ENCODE measurements at places on chromosomes 13 and 19.

- no peak for DNase-seq
These were observed 225.2 kb upstream of the TSHZ3 start for GRCh38 chr19:31574251-31574973.

DNA sequence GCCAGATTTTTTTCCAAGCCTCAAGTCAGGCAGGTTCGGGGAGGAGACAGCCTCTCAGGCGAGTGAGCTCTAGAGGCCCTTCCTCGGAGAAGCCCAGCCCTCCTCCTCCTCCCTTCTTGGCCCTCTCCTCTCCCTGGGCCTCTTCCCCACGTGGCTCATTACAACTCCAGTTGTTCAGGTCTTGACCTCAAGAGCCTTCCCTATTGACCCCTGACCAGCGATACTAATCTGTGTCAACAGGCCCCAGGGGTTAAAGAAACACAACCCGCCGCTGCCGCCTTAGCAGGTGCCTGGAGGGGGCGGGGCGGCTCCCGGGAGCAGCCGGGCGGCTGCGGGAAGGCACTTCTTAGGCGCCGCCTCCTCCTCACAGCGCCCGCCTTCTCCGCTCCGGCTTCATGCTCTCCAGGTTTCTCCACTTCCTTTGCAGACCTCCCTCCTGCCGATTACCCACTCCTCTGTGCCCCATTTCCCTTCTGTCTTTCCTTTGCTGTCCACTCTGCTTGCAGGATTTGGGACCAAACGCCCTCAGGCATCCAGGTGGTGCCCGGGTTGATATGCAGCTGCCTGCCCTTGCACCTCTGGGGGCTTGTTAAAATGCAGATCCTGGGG lies 51.0 kb downstream of the LYL1 start:
- DNase-seq, result peak; percentile 11

DNA sequence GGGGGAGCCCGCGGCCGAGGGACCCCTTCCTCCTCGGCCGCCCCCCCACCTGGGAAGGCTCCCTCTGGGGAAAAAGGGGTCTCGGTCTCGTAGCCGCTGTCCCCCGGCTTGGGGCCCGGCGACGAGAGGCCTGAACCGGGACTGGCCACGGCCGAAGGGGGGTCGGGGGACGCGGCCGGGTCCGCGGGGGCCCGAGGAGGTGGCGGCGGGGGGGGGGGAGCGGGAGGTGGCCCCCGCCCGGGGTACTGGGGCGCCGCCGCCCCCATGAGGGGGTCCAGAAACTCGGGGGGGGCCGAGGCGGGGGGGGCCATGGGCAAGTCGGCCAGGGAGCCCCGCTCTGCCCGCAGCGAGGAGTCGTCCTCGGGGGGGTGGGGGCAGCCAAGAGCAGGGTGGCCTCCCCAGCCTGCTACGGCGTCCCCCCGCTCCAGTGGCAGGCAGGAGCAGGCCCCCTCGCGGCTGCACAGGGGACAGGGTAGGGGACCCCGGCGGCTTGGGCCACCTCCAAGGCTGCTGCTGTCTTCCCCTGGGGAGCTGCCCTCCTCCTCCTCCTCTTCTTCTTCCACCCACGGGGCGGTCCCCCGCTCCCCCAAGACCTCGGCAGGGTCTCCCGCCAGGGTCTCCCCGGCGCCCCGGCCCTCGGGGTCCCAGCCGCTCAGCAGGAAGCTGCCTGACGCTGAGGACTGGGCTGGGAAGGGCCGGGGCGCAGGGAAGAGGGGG lies 12.9 kb downstream of the LMTK3 start:
- no peak for DNase-seq

DNA sequence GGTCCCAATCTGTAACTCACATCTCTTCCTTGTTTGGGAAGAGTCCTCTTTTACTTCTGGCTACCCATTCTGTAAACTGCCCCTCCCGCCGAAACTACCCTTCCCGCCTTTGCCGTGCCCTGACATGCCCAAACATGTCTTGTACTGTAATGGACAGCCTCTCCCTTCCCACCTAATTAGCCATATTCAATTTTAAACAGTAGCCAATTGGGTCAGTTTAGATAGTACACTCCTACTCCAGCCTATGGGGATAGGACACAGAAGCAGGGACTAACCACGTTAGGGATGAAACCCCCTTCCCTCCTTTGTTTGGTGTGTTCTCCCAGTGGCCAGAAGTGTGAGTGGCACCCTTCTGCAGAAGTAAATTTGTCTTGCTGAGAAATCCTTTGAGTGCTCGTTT lies 34.2 kb downstream of the SACS start:
- no peak for DNase-seq

GRCh38 chr19:6108721-6109633 lies 1.3 kb downstream of the RFX2 start:
- peak; percentile 32 for DNase-seq

DNA sequence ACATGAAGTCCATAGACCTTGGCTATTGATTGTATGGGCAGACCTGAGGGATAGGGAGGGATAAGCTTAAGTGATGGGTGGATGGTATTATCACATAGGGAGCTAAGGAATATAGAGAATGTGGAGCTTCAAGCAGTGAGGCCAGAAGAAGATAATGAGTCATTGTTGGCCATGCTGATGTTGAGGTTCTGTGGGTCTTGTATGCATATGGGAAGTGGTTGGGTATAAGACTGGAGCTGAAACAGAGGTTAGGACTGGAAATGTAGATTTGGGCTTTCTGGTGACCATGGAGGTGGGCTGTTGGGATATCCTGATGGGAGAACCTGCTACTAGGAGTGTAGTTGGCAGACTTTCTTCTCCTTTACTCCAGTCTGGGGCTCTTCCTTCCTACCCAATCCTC lies 73.7 kb upstream of the TSC22D1 start:
- no peak for DNase-seq

- peak; percentile 39 for DNase-seq
These were observed 3.1 kb upstream of the TNFAIP8L1 start for GRCh38 chr19:4636151-4636717.

DNA sequence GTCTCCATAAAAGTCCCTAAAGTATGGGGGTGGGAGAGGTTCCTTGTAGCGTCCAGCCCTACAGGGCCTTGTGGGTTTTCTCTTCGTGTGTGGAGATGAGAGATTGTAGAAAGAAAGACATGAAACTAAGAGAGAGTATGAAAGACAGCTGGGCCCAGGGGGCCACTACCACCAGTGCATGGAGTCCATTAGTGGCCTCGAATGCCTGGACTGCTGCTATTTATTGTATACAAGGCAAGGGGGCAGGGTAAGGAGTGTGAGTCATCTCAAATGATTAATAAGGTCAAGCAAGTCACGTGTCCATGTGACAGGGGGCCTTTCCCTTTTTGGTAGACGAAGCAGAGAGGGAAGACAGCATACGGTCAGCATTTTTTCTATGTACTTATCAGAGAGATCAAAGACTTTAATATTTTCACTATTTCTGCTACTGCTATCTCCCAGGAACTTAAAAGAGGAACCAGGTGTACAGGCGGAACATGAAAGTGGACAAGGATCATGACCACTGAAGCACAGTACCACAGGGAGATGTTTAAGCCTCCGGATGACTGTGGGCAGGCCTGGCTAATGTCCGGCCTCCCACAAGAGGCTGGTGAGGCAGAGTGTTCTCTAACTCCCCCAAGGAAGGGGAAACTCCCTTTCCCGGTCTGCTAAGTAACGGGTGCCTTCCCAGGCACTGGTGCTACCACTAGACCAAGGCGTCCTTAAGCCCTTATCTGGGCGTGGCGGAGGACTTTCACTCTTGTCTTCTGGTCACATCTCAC lies 25.5 kb downstream of the FGF21 start:
- DNase-seq, result no peak

- DNase-seq, result no peak
These were observed 2.0 kb downstream of the ZNF431 start for GRCh38 chr19:21143854-21144253.

- DNase-seq, result no peak
These were observed 50.7 kb downstream of the ARHGAP35 start for GRCh38 chr19:46911456-46911855.

DNA sequence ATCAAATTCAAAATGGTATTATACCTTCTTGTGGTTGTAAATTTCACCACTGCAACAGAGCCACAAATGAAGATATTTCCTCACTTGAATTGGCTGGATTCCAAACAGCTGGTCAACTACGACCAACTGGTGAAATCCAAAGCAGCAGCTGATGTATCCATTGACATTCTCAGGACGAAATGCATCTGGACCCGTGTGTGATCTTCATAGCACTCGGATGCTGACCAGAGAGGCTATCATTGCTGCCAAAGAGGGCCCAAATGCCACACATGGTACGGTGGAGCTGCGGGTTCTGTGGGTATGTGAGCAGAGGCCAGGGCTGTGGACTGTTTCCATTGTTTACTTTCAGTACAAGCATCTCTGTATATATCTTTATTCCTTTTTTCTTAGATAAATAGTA lies 25.6 kb upstream of the PCCA start:
- no peak for DNase-seq

GRCh38 chr13:74066937-74067336 lies 67.3 kb downstream of the KLF12 start:
- no peak for DNase-seq

DNA sequence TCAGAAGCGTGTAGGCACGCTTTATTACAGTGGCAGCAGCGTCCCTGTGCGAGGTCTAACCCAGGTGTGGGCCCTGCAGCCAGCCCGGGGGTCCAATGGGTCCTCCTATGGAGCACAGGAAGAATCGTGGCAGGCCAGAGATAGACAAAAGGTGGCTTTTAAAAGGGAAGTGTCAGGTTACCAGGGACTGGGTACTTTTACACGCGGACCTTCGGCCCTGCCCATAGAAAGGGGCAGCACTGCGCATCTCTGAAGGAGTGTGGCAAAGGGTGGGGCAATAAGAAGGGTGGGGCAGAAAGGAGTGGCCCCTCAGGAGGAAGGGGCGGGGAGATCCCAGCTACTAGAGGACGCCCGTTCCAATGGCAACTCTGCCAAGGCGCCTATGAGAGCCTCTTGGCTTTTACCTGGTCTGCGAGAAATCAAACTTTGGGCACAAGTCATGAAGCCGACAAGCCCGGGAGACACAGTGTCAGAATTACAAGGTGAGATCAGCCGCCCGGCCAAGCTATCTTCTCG lies 1419.8 kb downstream of the UQCRFS1 start:
- peak; percentile 69 for DNase-seq
